ENCODE measurements at places on chromosomes 7 and 10.

DNA sequence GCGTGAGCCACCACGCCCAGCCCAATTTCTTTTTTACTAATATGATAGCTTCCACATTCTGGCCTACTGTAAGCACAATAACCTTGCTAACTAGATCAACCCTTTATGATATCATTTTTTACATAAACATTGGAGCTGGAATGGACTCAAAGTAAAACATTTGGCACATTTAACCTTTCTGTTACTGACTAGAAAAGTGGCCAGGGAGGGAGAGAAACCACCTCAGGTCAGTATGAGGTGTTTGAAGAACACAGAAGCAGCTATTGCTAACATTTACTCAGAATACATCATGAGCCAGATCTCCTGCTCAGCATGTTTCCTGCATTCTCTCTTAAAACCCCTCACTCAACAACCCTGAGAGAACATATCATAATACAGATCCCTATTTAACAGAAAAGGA is 27.3 kb downstream of the SGMS1 start:
- DNase-seq, result no peak

- DNase-seq, result no peak
Observed at GRCh38 chr10:45646384-45647050, 26.1 kb downstream of the ZFAND4 start.

GRCh38 chr10:114384181-114384580 is 20.1 kb downstream of the AFAP1L2 start:
- DNase-seq, result no peak

- peak; percentile 20 for DNase-seq
Observed at GRCh38 chr7:99040104-99040958, 103.6 kb downstream of the SMURF1 start.

GRCh38 chr7:44398511-44398911 is 73.1 kb upstream of the CAMK2B start:
- DNase-seq, result no peak

- no peak for DNase-seq
Observed at GRCh38 chr7:35030848-35031247, 6.4 kb downstream of the DPY19L1 start.

DNA sequence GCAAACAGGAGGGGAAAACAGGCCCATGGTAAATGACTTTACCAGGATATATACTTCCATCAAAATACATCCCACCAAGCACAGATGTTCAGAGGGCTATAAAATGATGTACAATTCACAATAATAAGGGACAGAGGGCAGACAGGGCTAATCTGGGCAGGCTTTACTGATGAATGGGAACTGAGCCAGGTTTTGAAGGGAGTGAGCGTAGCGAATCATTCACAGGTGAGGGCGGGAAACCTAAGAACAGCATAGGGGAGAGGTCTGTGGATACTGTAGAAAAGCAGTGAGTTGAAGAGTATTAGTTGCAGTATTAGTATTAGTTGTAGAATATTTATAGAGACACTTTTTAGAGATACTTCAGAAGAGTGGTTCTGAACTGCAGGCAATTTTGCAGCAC is 180.8 kb downstream of the JAZF1 start:
- no peak for DNase-seq

GRCh38 chr7:969403-969802 is 5.9 kb downstream of the COX19 start:
- no peak for DNase-seq

- DNase-seq, result no peak
Observed at GRCh38 chr10:111440501-111440900, 363.7 kb downstream of the ADRA2A start.

- DNase-seq, result no peak
Observed at GRCh38 chr7:152086513-152086912, 61.0 kb downstream of the GALNT11 start.

DNA sequence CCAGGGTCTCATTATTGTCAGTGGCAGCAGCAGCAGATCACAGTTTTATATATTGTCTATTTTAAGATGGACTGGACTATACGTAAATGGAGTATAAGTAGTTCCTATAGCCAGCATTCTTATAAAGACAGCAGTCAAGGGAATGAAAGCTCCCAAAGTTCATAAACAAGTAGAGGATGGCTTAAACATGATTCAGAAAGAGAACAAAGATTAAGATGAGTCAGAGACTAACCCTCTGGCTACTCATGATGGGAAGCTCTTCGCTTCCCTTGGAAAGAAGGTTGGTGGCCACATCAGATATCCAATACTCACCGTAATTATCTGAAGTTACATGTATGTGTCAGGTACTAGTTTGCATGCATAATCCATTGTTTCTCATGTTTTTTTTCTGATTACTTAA is 277.0 kb downstream of the INHBA start:
- DNase-seq, result no peak

DNA sequence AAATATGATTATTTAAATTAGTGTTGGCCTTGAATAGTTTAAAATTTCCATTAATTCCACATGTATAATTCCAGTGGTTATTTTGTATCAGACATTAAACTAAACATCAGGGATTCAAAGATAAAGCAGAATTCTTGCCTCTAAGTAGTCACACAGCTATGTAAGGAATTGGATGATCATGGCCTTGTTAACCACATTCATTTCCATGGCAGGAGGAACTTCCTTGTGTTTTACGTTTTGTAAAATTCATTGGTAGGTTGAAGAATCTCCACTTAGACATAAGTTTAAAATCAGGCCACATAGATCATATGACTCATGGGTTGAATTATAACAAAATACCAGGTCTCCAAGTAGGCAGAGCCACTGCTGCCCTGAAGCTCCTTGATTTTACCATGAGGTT is 289.7 kb downstream of the PLXDC2 start:
- no peak for DNase-seq

GRCh38 chr10:124194199-124194824 is 100.9 kb upstream of the CHST15 start:
- no peak for DNase-seq

GRCh38 chr7:130182990-130183389 is 22.2 kb downstream of the TMEM209 start:
- DNase-seq, result no peak

GRCh38 chr7:156460858-156461627 is 179.5 kb upstream of the RNF32 start:
- no peak for DNase-seq

Data from stimulated activated CD4-positive, alpha-beta T cell treated with anti-CD3 and anti-CD28 coated beads, TNF-alpha, amount 100 ng/mL, for 4 hours (primary cell).